ENCODE measurements at places on chromosomes 7 and 10.

GRCh38 chr10:99676426-99676825, 17.1 kb downstream of the ENTPD7 start:
- no peak for DNase-seq

DNA sequence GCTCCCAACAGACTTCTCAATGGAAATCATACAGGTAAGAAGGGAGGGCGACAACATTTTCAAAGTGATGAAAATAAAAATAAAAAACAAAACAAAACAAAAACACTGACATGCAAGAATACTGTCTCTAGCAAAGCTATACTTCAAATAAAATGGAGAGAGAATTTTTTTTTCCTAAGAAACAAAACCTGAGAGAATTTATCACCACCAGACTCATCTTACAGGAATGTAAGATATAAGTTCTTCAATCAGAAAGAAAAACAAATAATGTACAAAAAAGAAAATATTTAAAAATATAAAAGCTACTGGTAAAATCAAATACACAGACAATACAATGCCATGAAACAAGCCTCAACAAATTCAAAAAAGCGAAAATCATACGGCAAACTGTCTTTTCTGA, 113.2 kb downstream of the NRBF2 start:
- no peak for DNase-seq

GRCh38 chr7:21305455-21306235, 122.2 kb upstream of the SP4 start:
- no peak for DNase-seq

GRCh38 chr10:110918643-110919348, at the start of gene BBIP1:
Gene BBIP1, minus strand, starts transcription at chr10:110919180. Its CDS starts 1,023 bp downstream, at chr10:110918157.
- DNase-seq = no peak

GRCh38 chr10:52261362-52261761, 52.7 kb upstream of the DKK1 start:
- DNase-seq = no peak

DNA sequence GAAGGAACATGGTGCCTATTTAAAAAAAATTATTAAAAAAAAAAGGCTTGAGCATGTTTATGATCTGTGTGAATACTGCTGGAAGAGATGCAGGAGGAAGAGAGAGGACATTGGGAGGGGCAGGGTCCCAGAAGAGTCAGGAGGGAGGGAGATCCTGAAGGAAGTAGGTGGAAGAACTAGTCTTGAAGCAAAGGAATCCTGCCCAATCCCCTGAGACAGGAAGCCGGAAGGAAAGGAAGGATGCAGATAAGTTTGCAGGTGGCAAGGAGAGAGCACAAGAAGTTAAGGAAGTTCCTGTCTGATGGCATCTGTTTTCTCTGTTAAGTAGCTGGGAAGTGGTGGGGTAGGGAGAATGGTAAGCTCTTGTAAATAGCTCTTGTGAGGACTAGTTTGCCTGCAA, 318.5 kb downstream of the DOCK4 start:
- no peak for DNase-seq

DNA sequence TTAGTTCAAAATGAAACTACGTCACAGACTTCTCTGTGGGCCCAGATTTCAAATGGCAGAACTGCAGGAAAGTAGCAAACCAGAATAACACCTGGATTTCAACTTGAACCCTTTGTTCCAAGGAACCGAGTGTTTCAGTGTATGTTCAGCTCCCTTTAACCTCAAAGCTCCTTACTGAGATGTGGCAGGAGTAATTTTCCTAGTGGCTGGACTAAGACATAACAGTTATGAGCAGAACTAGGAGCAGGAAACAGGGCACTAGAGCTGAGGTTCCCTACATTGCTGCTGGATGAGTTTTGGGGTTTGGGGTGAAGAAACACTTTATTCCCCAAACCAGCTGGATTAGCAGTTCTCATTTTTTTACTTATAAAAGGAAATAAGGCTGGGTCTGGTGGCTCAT, 50.1 kb downstream of the NSUN6 start:
- no peak for DNase-seq

- no peak for DNase-seq
Observed at GRCh38 chr10:15200626-15201025, 32.1 kb upstream of the NMT2 start.

DNA sequence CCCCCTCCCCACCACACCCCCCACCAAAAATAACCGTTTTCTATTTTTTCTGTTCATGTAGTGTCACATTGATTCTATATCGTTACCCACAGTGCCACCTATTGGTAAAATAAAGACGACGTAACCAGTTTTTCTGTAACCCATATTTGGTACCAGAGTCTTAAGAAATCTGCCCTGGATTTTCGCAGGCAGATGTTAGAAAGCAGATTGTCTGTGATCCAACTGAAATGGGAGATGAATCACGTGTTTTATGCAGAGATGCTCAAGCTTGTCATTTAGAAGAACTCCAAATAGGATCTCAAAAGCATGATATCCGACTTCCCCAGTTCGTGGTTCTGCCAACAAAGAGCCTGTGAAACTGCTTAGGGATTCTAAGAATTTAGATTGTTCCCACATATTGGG, 261.1 kb upstream of the CSTF2T start:
- no peak for DNase-seq

GRCh38 chr10:13809427-13809826, 222.7 kb downstream of the PRPF18 start:
- no peak for DNase-seq

GRCh38 chr10:97743169-97743943, 6.4 kb downstream of the ZFYVE27 start:
- no peak for DNase-seq

DNA sequence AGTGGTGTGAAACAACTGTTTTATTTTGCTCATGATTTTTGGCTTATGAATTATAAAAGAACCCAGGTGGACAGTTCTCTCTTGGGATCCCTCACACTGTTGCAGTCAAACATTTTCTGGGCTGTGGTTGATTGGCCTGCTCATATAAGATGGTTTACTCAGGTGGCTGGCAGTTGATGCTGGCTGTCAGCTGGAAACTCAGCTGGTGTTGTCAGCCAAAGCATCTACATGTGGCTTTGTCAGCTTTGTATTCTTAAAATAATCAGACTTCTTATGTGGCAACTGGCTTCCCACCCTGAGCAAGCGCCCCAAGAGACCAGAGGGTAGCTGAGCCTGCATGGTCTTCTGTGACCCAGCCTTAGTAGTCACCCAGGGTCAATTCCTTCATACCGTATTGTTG, 534.7 kb downstream of the NRG3 start:
- no peak for DNase-seq

GRCh38 chr10:23238015-23238414, 45.9 kb downstream of the PTF1A start:
- no peak for DNase-seq

DNA sequence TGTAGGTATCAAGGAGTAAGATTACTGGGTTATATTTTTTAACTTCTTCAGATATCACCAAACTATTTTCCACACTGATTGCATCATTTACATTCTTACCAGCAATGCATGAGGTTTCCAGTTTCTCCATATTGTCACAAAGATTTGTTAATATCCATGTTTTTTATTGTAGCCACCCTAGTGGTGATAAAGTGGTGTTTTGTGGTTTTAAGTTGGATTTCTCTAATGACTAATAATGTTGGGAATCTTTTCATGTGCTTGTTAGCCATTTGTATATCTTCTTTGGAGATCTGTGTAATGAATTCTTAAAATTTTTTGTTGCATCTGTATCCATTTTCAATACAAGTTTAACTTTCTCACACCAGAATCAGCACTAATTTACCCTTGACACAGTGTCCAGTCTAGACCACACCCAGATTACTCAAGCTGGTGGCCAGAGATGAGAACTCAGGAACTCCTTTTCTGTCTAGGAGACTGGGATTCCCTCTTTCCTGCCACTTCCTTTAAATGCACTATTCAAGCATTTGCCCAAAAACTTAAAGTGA, 67.0 kb upstream of the PLXDC2 start:
- no peak for DNase-seq

GRCh38 chr10:69641261-69641980, 11.4 kb downstream of the FAM241B start:
- DNase-seq = no peak

DNA sequence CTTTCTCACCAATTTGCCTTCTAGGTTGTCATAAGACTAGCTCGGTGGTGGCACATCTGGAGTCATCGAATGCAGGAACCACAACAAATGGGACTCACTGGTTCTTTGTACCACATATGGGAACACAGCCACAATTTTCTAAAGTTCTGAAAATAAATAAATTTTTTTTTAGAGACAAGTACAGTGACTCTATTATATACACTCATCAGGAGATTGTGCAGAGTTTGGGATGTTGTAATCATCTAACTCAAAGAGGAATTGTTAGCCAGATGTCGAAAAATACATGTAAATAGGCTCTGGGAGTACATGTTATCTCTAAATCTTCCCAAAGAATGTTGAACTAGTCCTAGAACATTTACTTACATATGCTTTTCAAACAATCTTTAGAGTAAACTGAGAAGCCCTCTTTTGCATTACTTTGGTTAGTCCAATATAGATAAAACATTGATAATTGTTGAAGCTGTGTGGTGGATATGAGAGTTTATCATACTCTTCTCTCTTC, 19.6 kb upstream of the SEPTIN7 start:
- no peak for DNase-seq

DNA sequence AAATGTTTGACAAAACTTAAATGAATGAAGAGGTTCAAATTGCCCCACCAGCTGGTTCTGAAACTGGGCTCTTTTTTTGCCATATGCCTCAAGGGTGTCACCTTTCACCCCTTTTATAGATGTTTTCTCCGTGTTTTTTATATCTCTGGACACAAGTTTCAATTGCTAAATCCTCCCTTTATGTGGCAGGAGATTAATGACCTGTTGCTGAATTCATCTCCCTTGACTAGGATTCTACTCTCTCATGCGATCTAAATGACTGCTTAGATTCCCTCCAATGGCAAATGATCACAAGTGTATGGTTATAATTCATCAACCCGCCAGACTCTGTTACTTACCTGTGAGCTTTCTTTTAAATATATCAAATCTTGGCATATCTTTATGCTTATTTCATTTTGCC, 677.0 kb upstream of the POT1 start:
- no peak for DNase-seq

- DNase-seq = no peak
Observed at GRCh38 chr10:131248376-131249165, 63.0 kb downstream of the TCERG1L start.

Measured in 8988T (cell line).